ENCODE measurements at places on chromosomes 1 and 21. TPM values are rescaled to one million over a fixed set of nuclear protein-coding genes. Genes with fewer than 3 reads are reported as not detected.

Gene ATP1B1
- polyA plus RNA-seq: 159 TPM

Gene AK2
- polyA plus RNA-seq: 177 TPM

Gene SLC37A1
- polyA plus RNA-seq: 10.6 TPM

Gene REN
- 0.59 TPM for polyA plus RNA-seq

Gene AQP10
- polyA plus RNA-seq: 0.31 TPM

Gene S100A7A
- polyA plus RNA-seq: not detected

Gene KIAA1614
- polyA plus RNA-seq: 10.4 TPM

Gene CD34
- 145 TPM for polyA plus RNA-seq

Gene SGIP1
- polyA plus RNA-seq: 10.2 TPM

Gene ALPL
- 1.2 TPM for polyA plus RNA-seq

Gene OR13G1
- not detected for polyA plus RNA-seq

GRCh38 chr1:156579472-156579871 is at the start of gene TTC24:
TTC24 (plus strand) TSS chr1:156579723; CDS start chr1:156581365, 1,642 bp downstream.
- DNase-seq: no peak

GRCh38 chr1:29057700-29058099 is 66.0 kb downstream of the TMEM200B start:
- DNase-seq: peak; percentile 5

GRCh38 chr1:58739856-58740466 is 40.1 kb upstream of the MYSM1 start:
- no peak for DNase-seq

DNA sequence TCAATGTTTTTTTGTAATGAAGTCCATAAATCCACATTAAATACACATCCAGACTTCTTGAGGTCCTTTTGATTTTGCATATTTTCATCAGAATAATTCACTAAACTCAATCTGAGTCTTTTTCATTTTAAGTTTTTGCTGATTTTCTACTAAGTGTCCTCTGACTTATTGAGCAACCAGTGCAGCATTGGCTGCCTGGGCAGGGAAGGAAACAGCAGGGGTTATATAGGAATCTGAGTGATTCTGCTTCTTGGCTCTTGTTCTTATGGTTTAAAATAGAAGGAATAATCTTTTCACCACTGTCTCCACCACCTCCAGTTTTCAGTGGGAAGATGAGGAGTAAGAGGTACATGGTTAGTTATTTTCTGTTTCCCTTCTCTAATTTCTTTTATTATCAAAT is 88.4 kb downstream of the ST6GALNAC5 start:
- no peak for DNase-seq

DNA sequence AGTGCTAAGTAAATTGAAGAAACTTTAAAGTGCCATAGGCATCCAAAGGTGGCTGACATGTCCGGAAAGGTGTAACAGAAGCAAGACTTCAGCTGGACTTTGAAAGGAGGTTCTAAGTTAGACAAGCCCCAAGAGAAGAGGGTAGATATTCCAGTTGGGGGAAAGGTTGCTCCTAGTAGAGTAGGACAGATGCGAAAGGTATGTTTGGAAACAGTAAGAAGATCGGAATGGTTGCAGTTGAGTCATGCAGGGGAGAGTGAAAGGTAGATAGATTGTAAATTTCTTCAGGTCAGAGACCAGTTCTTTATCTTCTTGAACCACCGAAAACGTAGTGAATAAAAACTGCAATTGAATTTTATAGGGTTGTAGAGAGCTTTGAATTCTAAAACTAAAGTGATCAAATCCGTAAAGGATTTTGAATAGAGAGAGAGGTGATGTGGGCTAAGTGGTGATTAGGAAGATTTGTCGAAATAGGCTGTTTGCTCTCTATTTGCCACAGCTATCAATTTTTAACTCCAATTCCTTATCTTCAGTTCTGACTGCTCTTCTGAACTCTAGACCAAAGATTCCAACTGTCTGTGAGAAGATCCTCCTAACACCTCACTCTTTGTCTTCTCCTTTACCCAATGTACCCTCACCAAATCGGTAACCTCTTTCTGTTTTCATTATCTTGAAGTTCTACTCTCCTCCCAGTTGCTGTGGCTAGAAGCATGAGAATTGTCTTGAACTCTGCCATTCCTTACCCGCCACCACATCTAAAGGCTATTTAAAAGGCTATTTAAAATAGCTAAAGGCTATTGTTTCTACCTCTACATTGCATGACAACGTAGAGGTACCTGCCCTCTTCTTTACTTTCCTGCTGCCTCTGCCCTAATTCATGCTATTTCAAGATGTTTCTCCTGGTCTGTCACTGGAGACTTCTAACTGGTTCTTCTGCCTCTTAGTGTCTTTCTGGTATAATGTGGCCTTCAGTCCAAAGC is 16.7 kb downstream of the MACF1 start:
- DNase-seq: no peak

- no peak for DNase-seq
Measured at GRCh38 chr1:226589008-226589733, 40.6 kb downstream of the STUM start.

DNA sequence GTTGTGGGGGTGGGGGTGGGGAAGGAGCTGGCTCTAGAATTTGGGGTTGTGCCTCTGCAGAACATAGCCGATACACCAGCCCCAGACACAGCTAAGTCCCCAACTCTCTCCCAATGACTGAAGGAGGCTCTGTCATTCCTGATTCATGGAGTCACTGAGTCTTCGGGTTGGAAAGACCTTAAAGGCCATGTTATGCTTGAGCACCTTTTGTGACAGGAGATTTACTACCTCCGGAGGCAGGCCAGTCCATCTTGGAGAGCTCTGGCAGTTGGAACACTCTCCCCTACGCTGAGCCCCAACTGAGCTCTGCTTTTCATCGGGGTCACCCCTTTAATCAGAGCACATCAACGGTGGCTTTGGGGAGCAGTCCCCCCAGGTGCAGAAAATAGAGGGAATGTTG is 284.4 kb upstream of the GJB5 start:
- DNase-seq: no peak

GRCh38 chr1:159594625-159595405 is 7.2 kb downstream of the APCS start:
- no peak for DNase-seq

DNA sequence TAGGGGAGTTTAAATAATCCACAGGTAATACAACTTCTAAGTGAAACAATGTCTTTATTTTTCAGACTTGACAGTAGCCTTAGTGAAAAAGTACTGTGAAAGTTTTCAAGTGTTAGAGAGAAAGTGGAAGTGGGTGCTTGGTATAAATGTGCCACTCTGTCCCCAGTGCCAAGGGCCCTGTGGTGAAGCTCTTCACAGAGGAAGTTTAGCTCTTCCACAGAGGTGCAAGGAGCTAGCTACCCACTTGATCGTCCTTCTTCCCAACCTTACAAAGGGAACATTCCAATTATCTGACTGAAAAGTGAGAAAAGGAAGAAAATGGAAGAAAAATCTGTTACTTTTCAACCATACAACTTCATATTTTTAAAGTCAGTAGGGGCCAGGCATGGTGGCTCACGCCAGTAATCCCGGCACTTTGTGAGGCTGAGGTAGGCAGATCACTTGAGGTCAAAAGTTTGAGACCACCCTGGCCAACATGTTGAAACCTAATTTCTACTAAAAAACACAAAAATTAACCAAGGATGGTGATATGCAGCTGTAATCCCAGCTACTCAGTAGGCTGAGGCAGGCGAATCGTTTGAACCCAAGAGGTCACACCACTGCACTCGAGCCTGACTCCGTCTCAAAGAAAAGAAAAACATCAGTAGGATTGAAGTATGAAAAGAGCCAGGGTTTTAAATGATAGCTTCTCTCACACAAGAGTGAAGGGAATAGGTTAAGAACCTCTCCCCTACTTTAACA is 41.0 kb upstream of the PTPRC start:
- DNase-seq: no peak

DNA sequence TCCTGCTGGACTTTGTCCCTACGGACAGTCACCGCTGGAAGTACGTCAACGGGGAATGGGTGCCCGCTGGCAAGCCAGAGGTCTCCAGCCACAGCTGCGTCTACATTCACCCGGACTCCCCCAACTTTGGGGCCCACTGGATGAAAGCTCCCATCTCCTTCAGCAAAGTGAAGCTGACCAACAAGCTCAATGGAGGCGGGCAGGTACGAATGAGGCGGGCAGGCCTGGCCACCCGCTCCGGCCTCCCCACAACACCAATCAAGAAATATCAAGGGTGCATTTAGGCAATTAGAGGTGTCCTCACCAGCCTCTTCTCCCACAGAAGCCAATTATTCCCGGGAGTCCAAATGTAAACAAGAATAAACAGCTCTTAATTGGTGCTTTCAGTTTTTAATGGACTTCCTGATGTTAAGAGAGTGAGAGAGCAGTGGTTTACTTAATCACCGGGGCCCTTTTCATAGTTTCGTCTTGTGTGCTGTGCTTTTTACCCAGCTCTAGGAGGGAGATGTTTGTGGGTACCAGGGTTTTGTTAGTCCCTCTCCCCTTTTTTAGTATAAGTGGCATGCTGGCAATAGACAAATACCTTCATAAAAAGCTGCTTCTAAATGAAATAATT is 10.7 kb downstream of the TBX19 start:
- DNase-seq: no peak

GRCh38 chr1:199978408-199978940 is 49.0 kb upstream of the NR5A2 start:
- DNase-seq: no peak

DNA sequence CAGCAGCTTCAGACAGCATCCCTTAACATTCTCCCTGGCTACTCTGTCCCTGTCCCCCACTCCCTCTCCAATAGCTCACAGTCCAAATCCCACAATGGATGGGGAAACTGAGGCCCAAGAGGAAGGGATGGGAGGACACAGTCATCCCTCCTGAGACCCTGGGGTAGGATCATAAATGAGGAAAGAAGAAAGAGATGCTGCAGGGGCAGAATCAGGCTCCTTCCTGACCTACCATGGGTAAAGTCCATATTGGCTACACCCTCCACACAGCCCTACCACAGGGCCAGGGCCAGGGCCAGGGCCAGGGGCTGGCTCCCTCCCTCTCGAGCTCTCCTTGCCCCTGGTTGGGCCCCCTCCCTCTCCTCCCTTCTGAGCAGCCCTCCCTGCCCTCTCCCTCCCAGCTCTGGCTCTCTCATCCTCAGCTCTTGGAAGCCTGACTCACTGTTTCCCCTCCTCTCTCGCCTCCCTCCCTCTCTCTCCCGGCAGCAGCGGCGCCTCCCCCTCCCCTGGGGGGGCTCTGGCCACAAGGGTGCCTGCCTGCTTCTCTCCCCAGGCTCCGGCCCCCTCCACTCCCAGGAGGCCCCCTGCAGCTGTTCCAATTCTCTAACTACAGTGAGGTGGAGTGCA is 4.9 kb downstream of the AHDC1 start:
- peak; percentile 79 for DNase-seq
